AG04449 (cell line): ENCODE measurements at places on chromosomes 2 and 18.

- DNase-seq, result no peak
These were observed 193.0 kb downstream of the RAB3GAP1 start for GRCh38 chr2:135245071-135245470.

- DNase-seq, result no peak
These were observed 52.6 kb downstream of the DGKD start for GRCh38 chr2:233406865-233407264.

DNA sequence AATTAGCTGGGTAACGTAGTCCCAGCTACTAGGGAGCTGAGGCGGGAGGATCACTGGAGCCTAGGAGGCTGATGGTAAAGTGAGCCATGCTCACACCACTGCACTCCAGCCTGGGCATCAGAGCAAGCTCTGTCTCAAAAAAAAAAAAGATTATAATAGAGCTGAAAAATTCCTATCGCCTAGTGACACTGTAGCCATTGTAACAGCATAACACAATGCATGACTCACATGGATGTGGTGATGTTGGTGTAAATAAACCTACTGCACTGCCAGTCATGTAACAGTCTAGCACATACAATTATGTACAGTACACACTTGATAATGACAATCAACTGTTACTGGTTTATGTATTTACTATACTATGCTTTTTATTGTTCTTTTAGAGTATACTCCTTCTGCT is 39.6 kb downstream of the MGAT4A start:
- no peak for DNase-seq

GRCh38 chr2:24076849-24077534 is 866 bp upstream of the SF3B6 start:
- no peak for DNase-seq

- no peak for DNase-seq
These were observed 134.6 kb upstream of the RAB12 start for GRCh38 chr18:8474661-8475060.

GRCh38 chr2:23449413-23449812 is 64.4 kb downstream of the KLHL29 start:
- no peak for DNase-seq

DNA sequence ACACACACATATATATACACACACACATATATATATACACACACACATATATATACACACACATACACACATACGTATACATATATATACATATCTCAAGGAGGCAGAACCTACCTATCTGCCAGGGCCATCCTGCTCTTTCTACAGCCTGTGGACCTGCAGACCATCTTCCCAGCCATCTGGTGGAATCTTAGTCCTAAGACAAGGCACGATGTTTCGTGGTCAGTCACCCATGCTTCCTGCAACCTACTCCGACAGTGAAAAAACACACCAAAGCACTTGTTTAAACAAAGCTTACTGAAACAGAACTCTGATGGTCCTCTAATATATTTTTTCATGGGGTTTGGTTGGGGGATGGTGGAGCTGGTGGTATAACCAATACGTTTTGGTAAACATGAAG is 164.2 kb upstream of the ZNF521 start:
- no peak for DNase-seq

DNA sequence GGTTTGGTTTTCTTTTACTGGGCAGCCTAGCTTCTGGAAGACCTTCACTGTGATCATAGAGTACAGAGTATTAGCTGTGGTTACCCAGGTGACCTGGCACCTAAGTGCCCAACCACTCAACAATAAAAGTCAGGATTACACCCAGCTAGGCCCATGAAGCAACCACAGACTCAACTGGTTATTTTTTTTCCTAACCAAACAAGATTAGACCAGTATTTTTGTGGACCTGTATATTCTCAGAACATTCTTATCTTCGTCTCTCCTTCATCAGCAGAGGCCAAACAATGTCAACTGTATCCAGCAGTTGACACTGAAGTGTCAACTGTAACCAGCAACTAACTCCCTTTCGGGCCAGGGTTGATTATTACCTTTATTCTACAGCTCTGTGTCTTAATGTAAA is 289.2 kb upstream of the SLC39A10 start:
- DNase-seq, result no peak

DNA sequence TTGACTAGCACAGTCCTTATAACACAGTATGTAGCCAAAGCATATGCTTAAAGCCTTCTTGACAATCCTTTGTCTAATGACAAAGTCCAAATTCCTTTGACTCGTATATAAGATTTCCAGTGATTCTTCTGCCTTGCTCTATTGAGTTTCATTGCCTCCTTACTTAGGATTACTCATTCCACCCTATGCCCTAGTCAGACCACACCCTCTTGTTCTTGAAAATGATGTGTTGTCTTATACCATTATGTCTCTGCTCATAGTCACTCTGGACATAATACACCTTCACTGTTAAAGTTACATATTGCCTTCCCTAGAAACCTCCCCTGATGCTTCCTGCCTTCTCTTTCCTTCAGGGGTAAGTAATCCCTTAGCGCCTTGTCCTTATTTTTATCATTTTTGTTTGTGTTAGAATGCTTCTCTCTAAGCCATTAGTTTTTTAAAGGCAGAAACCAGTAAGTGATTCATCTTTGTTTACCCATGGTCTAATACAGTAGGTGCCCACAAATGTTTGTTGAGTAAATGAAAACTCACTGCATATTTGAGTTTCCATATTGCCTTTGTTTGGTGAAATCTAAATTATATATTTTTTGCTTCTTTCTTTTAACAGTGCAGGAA is 19.3 kb downstream of the GPD2 start:
- DNase-seq, result no peak

DNA sequence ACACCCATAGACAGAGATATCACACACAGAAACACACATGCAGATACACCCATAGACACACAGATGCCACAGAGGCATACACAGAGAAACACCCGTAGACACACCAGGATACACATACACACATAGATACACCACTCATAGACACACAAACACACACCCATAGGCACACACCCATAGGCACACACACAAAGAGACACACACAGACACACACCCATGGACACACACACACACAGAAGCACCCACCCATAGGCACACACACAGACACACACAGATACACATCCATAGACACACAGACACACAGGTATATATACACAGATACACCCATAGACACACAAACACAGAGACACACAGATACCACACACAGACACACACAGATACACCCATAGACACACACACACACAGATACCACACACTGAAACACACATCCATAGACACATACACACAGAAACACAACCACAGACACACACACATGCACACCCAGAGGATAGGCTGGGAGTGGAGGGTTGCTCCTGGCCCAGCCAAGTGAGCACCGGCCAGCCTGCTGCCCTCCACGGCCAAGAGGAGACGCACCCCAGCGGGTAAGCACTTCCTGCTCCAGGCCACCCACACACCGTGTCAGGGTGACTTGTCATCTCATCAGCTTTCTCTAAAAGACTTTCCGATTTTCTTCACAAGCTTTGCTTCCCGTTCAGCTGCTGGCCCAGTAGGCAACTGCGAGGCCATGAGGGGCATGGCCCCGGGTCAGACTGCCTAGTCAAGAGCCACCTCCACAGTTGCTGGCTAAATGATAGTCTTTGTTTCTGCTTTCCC is 14.1 kb upstream of the CNNM3 start:
- no peak for DNase-seq

GRCh38 chr2:76679025-76679396 is 843.2 kb downstream of the LRRTM4 start:
- no peak for DNase-seq

DNA sequence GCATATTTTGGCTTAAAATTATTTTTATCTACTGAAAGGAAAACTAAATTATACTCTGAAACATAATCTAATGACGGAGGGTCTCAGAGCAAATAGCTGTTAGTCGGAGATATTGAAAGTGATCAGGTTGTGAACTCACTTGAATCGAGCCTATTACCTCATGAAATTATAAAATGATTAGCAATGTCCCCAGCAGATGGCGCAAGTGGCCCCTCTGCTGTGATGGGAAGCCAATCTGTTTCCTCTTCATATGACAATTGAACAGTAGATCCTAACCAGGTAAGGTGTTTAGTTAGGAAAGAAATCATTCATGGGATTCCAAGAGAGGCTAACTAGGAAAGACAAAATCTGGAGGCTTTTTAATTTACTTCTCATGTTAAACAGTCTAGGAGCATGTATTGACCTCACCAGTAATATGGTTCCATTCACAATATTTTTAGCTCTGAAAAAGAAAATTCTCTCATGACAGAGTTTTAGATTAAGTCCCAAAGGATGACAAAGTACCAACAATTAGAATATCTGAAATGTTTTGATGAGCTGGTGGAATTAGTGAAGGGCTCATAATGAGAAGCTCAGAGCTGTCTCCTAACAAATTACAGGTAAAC is 29.9 kb upstream of the MPPE1 start:
- DNase-seq, result no peak

GRCh38 chr2:120601566-120601965 is 134.1 kb upstream of the GLI2 start:
- DNase-seq, result no peak

- DNase-seq, result no peak
These were observed 8.8 kb downstream of the IAH1 start for GRCh38 chr2:9483107-9483506.

DNA sequence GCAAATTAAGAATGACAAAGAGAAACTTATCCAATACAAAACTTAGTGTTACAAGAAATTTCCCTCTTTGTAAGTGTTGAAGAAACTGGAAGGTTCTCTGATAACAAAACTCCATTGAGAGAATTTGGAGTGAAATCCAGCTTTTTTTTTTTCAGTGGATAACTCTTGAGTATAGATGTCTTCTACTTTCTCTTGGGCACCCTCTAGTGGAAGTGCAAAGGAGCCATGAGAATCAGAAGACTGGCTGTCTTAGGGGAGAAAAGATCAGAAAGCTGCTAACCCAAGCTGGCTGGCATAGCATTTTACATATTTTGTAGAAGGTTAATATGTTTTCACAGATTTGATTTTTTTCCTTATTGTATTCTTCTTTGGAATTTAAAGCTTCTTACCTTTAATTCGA is 138.8 kb upstream of the SATB2 start:
- DNase-seq, result no peak

DNA sequence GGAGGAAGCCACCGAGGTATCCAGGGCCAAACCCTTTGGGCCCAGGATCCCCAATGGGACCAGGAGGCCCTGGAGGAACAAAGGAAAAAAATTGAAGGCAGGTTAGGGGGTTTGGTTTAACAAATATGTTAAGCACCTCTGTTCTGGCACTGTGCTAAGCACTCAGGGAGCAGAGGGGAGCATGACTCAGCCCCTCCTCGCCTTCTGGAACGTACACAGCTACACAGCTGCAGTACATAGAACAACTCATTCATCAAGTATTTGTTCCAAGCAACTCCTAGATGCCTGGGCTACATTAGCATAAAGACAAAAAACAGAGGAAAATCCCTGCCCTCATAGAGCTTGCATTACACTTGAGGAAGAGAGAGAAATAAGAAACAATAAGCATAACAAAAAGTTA is 153.6 kb downstream of the COL4A4 start:
- DNase-seq, result no peak

DNA sequence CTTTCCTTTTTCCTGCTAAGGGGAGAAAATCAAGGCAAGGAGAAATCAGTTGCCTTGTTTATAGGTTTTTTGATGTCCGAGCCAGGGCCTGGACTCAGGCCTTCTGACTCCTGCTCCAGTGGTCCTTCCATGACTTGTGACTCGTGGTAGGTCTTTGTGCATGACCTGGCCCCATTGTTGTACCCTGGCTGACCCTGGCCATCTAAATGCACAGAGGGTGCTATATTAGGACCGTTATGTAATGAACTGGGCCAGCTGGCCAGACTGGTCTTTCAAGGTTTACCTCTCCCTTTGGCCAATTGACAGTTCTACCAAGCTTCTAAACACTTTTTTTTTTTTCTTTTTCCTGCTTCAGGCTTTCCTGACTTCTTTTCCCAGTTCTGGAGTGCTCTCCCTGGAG is 81.1 kb downstream of the SETBP1 start:
- no peak for DNase-seq

GRCh38 chr2:32446369-32446768 is 89.5 kb downstream of the BIRC6 start:
- no peak for DNase-seq

- DNase-seq, result no peak
These were observed 2.8 kb upstream of the TCF7L1 start for GRCh38 chr2:85130407-85130806.

DNA sequence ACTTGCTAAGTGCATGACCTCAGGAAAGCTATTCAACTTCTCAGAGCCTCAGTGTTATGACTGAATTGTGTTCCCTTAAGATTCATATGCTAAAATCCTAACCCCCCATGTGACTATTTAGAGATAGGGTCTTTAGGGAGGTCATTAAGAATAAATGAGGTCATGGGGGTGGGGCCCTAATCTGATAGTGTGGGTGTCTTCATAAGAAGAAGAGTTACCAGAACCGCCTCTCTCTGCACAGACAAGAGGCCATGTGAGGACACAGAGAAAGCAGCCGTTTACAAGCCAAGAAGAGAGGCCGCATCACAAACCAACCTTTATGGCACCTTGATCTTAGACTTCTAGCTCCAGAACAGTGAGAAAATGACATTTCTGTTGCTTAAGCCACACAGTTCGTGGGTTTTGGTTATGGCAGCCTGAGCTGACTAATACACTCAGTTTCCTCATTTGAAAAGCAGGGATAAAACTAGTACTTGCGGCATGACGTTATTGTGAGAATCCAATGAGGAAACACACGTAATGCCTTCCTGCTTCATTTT is 9.9 kb downstream of the SH2D6 start:
- DNase-seq, result no peak

GRCh38 chr2:112485849-112486248 is 3.9 kb downstream of the TTL start:
- DNase-seq, result no peak

DNA sequence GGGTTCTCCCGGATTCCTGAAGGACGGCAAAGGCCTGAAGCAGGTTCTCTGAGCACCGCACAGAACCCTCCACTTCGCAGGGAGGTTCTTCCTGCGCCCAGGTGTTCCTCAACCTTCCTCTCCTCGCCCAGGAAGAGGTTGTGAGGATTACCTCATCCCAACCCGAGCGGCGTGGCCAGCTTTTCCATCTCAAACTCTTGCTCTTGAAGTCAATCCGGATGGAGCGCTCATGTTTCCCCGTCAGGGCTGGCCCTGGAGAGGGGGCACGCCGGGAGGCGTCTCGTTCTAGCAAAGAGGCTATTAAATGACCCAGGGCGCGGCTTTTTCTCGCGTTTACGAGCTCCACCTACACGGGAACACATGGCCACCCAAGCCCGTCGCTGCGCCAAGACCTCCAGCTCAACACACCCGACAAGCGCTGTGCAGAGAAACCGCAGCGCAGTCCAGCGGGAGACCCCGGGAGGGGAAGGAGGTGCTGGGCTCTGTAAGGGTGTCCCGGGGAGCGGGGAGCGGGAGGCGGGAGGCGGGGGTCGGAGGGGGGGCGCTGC is 540 bp upstream of the RAB10 start:
- DNase-seq, result no peak

GRCh38 chr2:143231254-143231645 is 102.0 kb downstream of the ARHGAP15 start:
- no peak for DNase-seq

- DNase-seq, result no peak
These were observed 21.8 kb downstream of the FZD5 start for GRCh38 chr2:207747653-207748560.

DNA sequence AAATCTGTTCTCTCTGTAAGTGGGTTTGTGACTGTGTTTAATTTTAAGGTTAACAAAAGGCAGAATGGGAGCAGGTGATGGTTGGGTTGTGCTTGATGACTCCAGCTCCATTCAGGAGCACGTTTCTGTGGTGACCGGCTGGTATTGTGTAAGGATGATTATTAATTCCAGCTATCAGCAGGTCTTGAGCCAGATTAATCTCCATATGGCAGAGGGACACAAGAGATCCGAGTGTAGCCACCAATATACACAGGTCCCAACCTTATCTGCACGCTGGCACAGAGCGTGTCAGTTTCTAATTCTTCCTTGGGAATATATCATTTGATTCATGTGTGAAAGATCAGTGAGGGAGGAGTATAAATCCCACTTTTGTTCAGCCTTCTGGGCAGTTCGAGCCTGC is 199.0 kb upstream of the DCC start:
- DNase-seq, result no peak
